Activated naive CD4-positive, alpha-beta T cell treated with anti-CD3 and anti-CD28 coated beads for 36 hours (primary cell): ENCODE measurements at places on chromosomes 7 and 10. TPM values are rescaled to one million over a fixed set of nuclear protein-coding genes. Genes with fewer than 3 reads are reported as not detected.
A peak's percentile ranks its signal among the peaks of the same experiment; 100 is the strongest.

- H3K27me3 ChIP-seq: no peaks in the 10 kb centered on the region
- H3K36me3 ChIP-seq: no peaks in the 10 kb centered on the region
- DNase-seq: peak; percentile 59
- peaks cover 38% of the 10 kb centered on the region for H3K4me1 ChIP-seq
- no peak overlapping the region for H3K27ac ChIP-seq
Observed at GRCh38 chr7:142357953-142358520, 100.2 kb upstream of the PRSS58 start.

PDLIM1 gene
- total RNA-seq: 0.33 TPM

DNA sequence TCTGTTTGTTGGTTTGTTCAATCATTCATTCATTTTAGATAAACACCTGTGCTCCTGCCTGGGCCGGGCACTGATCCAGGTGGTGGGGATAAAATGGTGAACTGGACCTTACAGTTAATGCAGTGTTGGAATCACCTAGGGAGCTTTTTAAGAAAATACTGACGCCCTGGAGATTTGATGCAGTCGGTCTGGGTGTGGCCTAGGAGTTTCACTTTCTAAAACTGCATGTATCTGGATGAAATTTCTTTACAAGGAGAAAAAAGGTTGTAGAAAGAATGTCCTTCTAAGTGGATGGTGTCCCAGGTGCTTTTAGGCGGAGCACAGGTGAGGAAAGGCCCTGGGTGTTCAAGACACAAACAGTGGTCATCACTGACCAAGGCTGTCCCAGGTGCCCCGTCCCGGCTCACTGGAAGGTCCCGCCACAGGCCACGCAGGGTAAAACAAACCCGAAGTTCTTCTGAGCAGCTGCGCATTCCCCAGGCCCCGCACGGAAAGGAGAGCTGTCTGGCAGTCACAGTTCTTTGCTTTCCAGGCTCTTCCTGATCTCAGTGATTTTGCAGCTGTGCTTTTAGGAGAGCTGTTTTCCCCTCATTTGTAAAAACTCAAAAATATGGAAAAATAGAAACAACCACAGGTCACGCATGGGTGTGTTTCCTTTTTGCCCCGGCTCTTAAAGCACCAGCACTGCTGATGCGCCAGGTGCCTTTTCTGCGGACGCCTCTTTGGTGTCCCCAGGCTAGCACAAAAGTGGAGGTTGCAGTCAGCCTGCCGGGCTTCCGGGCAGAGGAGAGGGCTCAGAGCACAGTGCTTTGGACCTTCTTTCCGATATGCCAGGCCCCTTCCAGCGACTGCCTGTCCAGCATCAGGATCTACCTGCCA lies 161.9 kb downstream of the GRK5 start:
- H3K27me3 ChIP-seq: no peaks in the 10 kb centered on the region
- peaks cover 33% of the 10 kb centered on the region for H3K4me1 ChIP-seq
- DNase-seq: no peak
- H3K27ac ChIP-seq: no peak overlapping the region
- H3K4me3 ChIP-seq: no peak overlapping the region

- peak; percentile 75 for DNase-seq
- H3K27ac ChIP-seq: peak overlapping the region; percentile 46
- peaks cover 5% of the 10 kb centered on the region for H3K36me3 ChIP-seq
- peaks cover 80% of the 10 kb centered on the region for H3K27me3 ChIP-seq
- H3K4me3 ChIP-seq: no peak overlapping the region
Observed at GRCh38 chr10:99870123-99870730, 87.8 kb downstream of the ABCC2 start.

- no peaks in the 10 kb centered on the region for H3K4me1 ChIP-seq
- no peaks in the 10 kb centered on the region for H3K36me3 ChIP-seq
- DNase-seq: no peak
- H3K4me3 ChIP-seq: no peak overlapping the region
- H3K27me3 ChIP-seq: peaks cover 2% of the 10 kb centered on the region
- no peak overlapping the region for H3K27ac ChIP-seq
Observed at GRCh38 chr10:78483641-78484040, 450.0 kb downstream of the RPS24 start.

- H3K27ac ChIP-seq: no peak overlapping the region
- H3K36me3 ChIP-seq: no peaks in the 10 kb centered on the region
- H3K27me3 ChIP-seq: no peaks in the 10 kb centered on the region
- DNase-seq: no peak
- peaks cover 18% of the 10 kb centered on the region for H3K4me1 ChIP-seq
- H3K4me3 ChIP-seq: no peak overlapping the region
Observed at GRCh38 chr10:68869623-68870022, 31.5 kb upstream of the DDX50 start.

MCU gene
- total RNA-seq: 25.6 TPM

AMPH gene
- total RNA-seq: 0.07 TPM

GRCh38 chr7:83105063-83105462 lies 57.6 kb downstream of the PCLO start:
- no peaks in the 10 kb centered on the region for H3K27me3 ChIP-seq
- no peak overlapping the region for H3K4me3 ChIP-seq
- no peak overlapping the region for H3K27ac ChIP-seq
- H3K4me1 ChIP-seq: no peaks in the 10 kb centered on the region
- no peaks in the 10 kb centered on the region for H3K36me3 ChIP-seq

CTAGE8 gene
- total RNA-seq: 1.3 TPM

DNA sequence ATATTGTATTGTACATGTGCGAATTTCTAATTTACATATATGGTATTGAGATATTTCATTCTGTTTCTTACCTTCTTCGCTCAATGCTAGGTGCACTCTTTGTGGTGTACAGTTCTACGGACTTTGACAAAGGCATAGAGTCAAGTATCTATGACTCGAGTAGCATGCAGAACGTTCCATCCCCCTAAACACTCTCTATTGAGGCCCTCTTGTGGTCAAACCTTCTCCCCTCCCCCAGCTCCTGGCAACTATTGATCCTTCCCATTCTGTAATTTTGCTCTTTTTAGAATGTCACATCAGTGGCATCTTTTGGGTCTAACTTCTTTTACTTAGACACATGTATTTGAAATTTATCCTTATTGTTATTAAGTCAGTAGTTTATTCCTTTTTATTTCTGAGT lies 30.7 kb upstream of the GDF10 start:
- no peak overlapping the region for H3K27ac ChIP-seq
- DNase-seq: no peak
- H3K4me3 ChIP-seq: no peak overlapping the region
- peaks cover 51% of the 10 kb centered on the region for H3K4me1 ChIP-seq
- no peaks in the 10 kb centered on the region for H3K27me3 ChIP-seq
